ENCODE measurements at places on chromosomes 13 and 19. TPM values are rescaled to one million over a fixed set of nuclear protein-coding genes. Genes with fewer than 3 reads are reported as not detected.

ATP8B3 gene
- total RNA-seq, result 0.93 TPM

MAP4K1 gene
- not detected for total RNA-seq

HSH2D gene
- total RNA-seq, result not detected

GAPDHS gene
- not detected for total RNA-seq

ELSPBP1 gene
- total RNA-seq, result not detected

CD79A gene
- 0.10 TPM for total RNA-seq

CD70 gene
- 0.33 TPM for total RNA-seq

RUBCNL gene
- not detected for total RNA-seq

OR7C1 gene
- total RNA-seq, result not detected

SHISA7 gene
- not detected for total RNA-seq

ZNF667 gene
- total RNA-seq, result 0.94 TPM

FAM32A gene
- 131 TPM for total RNA-seq

FREM2 gene
- total RNA-seq, result not detected

CADM4 gene
- total RNA-seq, result 1.1 TPM

KLK6 gene
- not detected for total RNA-seq

PRTN3 gene
- not detected for total RNA-seq

LIM2 gene
- not detected for total RNA-seq

CALR gene
- total RNA-seq, result 1,380 TPM

C1QTNF9 gene
- total RNA-seq, result not detected

FCGBP gene
- total RNA-seq, result not detected

RLN3 gene
- not detected for total RNA-seq

GNA15 gene
- total RNA-seq, result not detected

CAPNS1 gene
- total RNA-seq, result 265 TPM

ZNF723 gene
- total RNA-seq, result not detected

MCF2L gene
- total RNA-seq, result 3.3 TPM

PRODH2 gene
- not detected for total RNA-seq

CEACAM4 gene
- total RNA-seq, result not detected

CYP2F1 gene
- not detected for total RNA-seq

CEACAM3 gene
- not detected for total RNA-seq

SLC10A2 gene
- total RNA-seq, result not detected

CABP5 gene
- total RNA-seq, result not detected

ZNF99 gene
- not detected for total RNA-seq

All from mammary microvascular endothelial cell (primary cell).